Mesothelial cell of epicardium (in vitro differentiated cells): ENCODE measurements at places on chromosomes 2 and 18.

GRCh38 chr2:201269764-201270163, 9.4 kb downstream of the CASP8 start:
- DNase-seq = no peak

DNA sequence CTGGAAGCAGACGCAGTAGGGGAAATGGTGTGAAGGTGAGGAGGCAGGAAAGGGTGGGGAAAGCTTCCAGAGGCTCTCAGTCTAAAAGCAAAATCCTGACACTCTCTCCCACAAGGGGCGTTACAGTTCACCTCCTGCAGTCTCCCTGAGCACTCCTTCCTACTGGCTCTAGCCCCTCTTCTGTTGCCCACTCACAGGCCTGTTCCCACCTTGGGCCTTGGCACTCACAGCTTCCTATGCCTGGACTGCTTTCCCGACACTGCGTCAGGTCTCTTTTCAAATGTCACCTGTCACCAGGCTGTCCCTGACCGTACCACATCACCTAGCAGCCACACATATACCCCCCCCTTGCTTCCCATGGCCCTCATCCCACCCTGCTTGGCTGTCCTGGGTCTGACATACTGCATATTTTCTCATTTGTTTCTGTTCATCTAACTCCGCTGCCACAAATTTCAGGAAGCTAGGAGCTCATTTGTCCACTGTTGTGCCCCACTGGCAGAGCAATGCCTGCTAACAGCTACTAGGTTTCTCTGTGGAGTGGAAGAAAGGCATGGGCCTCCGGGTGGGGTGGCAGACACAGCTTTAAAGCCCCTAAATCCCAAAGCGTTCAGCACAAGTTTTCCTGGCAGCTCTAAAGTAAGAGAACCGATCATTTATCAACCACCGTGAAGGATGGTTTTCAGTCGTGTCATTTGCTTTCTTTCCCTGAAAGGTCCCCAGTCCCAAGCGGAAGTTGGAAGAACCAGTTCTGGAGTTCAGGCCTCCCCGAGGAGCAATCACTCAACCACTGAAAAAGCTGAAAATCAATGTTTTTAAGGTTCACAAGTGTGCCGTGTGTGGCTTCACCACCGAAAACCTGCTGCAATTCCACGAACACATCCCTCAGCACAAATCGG, 118.8 kb downstream of the ZNF532 start:
- DNase-seq = no peak

GRCh38 chr2:136156411-136156810, 38.5 kb upstream of the CXCR4 start:
- no peak for DNase-seq

DNA sequence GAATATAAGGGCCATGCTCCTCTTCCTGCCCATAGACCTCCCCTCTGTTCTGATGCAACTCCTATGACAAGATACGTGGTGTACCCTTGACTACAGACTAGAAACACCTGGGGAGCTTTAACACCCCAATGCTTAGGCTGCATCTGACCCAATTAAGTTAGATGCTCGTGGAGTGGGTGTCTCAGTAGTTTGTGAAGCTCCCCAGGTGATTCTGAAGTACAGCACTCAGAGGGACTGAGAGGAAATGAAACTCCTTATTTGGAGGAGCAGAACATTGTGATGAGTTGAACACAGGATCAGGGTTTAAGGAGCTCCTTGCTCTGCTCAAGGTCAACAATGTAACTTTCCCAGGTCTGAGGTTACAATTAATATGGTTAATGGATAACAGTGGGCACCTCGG, 80.3 kb upstream of the TTC39C start:
- DNase-seq = no peak

DNA sequence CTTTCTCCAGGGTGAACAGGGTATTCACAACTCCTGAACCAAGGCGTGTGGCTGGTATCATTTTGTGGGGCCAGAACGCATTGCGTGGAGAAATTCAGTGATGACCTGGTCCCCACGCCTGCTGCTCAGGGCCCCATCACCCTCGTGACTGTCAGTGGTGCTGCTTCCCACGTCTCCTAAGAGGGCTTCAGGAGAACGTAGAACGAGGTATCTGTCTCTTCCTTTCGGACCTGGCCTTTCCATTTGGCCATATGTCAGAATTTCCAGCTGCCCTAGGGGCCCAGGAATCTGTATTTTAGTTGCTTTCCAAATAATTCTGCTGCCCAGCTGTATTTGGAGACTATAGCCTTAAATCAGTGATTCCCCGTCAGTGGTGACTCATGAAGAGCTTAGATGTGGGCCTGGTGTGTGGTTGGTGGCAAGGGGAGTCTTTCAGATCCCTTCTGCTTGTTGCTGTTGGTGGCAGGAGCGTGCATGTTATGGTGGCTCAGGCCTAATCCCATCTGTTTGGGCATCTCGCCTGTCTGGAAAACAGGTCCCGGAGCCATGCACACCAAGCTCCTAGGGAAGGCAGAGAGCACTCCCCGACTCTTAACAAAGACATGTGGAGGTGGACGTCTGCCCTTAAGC, 56.4 kb downstream of the NPAS2 start:
- no peak for DNase-seq

GRCh38 chr18:54783139-54783538, 45.1 kb upstream of the RAB27B start:
- no peak for DNase-seq

GRCh38 chr18:21054252-21054821, 57.3 kb downstream of the ROCK1 start:
- no peak for DNase-seq

DNA sequence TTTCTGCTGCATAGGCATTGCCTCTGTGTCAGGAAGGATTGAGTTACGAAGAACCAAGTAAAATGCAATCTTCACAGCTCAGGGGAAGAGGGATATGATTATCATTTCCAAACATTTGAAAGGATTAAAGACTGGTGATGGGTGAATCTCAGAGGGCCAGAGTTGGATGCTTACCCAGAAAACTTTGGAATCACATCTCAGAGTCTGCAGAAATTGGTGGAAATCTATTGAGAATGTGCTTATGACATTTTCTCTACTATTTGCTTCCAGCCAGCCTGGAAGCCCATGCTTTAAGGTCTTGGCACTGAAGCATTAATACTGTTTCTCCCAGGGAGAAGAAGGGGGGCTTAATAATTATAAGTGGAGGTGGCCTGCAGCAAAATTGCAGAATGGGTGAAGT, 1301.4 kb upstream of the PIK3C3 start:
- no peak for DNase-seq

GRCh38 chr18:38644875-38645641, 1079.5 kb upstream of the CELF4 start:
- DNase-seq = no peak

DNA sequence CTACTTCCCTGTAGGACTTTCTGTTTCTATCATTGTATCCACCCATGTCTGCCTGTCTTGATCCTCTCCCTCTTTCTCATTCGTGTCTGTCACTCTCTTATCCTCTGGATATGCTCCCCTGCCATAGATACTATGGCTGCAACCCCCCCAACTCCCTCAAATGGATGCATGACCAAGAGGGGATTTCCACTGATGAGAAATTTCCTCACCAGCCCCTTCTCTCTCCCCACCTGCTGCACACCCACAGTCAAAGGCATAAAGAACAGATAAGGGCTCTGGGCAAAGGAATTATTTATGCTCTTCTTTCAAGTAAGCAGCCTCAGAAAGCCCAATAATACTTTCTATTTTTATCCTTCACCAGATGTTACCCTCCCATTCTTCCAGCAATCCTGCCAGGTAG, 121.3 kb downstream of the FOXI3 start:
- DNase-seq = no peak
